ENCODE measurements at places on chromosomes 1 and 21.

DNA sequence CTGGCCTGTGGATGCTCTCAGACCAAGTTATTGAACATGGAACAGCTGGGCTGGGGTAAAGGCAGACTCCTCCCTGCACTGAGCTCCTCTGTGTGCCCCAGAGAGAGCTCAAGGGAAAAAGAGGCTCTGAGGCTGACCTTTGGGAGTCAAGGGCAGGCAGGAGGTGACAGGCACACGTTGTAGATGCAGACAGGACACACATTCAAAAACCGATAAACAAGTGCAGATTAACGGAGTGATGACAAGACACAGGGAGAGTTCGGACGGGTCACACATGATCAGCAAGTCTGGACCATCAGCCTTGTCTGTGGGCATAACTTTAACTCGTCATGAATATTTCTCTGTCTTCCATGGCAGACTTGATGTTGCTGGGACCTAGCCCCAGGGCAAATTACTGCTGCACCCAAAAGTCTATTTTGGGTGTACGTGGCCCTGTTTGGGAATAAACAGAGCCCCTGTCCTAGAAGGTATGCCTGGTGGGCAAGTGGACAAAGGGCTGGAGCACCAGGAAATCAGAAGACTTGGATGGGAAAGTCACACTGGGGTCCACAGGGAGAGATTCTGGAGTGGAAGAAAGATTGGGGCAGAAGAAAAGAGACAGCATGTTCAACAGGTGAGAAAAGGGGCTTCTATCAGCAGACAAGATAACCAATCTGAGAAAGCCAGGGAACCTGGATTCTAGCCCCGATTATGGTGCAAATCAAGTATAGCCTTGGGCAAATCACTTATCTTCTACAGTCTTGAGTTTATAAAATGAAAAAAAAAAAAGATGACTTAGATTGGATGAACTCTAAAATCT lies 74.9 kb downstream of the PLXNA2 start:
- DNase-seq, result no peak

DNA sequence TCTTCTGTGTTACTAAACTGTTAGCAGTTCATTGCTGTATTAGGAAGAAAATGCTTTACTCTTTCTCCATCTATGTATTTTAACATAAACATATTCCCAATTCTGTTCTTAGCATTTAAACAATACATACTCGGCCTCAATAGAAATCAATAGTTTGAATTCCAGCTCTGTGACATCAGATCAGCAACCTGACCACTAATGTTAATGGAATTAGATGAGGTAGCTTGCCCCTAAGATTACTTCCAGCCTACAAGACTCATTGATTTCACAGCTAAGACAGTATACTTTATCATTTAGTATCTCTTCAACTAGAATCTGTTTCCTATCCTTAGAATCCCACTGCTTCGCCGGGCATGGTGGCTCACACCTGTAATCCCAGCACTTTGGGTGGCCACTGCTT lies 38.9 kb downstream of the EPRS1 start:
- no peak for DNase-seq

- no peak for DNase-seq
Measured at GRCh38 chr1:103489935-103490334, 35.6 kb upstream of the RNPC3 start.

DNA sequence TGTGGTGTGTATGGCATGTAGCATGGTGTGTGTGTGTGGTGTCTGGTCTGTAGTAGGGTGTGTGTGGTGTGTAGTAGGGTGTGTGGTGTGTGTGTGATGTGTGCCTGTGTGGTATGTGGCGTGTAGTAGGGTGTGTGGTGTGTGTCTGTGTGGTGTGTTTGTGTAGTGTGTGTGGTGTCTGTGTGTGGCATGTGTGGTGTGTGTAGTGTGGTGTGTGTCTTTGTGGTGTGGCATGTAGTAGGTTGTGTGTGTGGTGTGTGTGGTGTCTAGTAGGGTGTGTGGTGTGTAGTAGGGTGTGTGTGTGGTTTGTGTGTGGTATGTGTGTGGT lies 85.5 kb downstream of the SYT2 start:
- DNase-seq, result no peak

DNA sequence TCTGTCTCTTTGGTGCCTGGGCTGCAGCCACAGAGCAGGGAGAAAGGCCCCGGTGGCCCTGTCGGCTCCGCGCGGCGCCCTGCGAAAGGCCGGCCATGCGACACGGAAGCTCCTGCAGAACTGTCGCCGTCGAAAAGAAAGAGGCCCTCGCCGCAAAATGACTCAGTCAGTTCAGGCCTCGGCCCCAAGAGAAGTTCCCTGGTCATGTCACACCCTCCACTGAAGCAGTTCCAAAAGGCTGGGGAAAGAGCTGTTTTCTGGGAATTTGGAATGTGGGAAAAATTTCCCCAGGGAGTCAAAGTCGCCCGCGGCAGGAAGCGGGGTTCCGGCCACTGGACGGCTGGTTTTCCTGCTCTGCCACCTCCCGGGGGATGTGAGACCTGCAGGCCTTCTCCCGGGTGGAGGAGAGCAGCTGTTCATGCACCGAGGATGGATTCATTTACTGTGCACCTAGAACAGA lies 115.8 kb upstream of the ZNF678 start:
- no peak for DNase-seq

GRCh38 chr1:31984419-31985347 lies 29.0 kb upstream of the KHDRBS1 start:
- DNase-seq, result no peak

DNA sequence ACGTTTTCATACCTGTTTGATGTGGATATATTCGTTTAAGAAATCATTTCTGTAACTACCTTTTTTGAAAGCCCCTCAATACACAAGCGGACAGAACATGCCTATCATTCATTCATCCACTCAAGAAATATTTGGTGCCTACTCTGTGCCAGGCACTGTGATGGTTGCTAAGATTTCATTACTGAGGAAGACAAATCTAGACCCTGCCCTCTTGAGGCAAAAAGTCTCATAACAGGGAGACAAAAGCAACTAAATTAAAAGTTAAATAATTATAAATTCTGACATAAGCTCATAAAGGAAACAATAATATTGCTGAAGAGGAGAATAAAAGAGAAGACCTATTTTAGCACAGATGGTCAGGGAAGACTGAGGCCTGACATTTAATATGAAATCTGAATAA lies 203.5 kb upstream of the ZNHIT6 start:
- no peak for DNase-seq
